ENCODE measurements at places on chromosomes 2 and 18.

GRCh38 chr18:709771-710170 is 2.7 kb downstream of the ENOSF1 start:
- no peak for DNase-seq

- DNase-seq: no peak
Observed at GRCh38 chr18:79707671-79708070, 28.1 kb downstream of the CTDP1 start.

DNA sequence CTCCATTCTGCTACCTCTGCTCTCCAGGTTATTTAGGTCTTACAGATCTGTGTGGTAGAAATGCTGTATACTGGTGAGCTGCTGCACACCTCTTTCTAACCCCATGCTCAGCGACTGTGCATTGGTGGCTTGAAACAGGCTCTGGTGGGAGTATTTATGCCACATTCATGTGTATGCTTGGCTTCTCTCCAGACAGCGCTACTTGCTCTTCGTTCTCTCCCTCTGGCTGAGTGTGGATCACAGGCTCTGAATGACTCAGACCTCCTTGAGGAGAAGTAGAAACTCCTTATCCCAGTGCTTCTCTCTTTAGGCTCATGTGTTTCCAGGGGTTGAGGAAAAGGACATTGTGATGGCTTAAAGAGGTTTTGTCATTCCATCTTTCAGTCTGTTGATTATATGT is 54.9 kb downstream of the FHOD3 start:
- DNase-seq: peak; percentile 77

- DNase-seq: no peak
Observed at GRCh38 chr18:3499501-3499900, 49.5 kb downstream of the TGIF1 start.

GRCh38 chr2:16640867-16641266 is 24.8 kb downstream of the CYRIA start:
- DNase-seq: no peak

GRCh38 chr2:39215545-39215944 is 28.2 kb downstream of the CDKL4 start:
- DNase-seq: no peak

DNA sequence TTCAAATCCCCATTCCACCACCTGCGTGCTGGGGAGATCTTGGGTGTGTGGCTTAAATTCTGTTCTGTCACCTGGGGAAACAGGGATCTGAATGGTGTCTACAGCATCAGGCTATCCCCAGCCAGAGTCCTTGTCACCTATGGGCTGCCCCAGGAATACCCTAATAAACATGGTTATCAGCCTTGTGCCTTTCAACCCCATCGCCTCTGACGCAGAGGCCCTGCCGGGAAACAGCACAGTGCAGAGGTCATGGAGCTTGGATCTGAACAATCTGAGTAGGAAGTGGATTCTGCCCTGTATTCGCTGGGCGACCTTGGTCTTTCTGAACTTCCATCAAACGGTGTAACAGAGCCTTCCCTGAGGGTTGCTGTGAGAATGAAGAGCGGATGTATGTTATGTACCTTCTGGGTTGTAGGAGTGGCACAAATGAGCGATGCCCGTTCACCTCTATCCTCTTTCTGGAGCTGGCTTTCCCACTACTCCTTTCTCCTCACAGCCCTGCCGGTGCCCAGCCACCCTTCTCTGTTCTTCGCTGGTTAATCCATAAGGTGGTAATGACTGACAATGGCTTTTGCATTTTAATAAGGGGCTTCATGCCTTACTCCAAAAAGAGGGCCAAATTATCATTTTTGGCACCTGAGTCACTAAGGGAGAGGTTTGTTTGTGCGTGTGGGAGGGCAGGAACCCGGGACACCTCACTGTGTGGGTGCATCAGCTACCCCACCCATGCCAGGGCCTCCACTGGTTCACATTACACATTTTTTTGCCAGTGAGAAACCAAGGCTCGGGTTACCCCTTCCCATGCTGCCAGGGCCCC is 256.5 kb downstream of the MYCN start:
- DNase-seq: no peak

DNA sequence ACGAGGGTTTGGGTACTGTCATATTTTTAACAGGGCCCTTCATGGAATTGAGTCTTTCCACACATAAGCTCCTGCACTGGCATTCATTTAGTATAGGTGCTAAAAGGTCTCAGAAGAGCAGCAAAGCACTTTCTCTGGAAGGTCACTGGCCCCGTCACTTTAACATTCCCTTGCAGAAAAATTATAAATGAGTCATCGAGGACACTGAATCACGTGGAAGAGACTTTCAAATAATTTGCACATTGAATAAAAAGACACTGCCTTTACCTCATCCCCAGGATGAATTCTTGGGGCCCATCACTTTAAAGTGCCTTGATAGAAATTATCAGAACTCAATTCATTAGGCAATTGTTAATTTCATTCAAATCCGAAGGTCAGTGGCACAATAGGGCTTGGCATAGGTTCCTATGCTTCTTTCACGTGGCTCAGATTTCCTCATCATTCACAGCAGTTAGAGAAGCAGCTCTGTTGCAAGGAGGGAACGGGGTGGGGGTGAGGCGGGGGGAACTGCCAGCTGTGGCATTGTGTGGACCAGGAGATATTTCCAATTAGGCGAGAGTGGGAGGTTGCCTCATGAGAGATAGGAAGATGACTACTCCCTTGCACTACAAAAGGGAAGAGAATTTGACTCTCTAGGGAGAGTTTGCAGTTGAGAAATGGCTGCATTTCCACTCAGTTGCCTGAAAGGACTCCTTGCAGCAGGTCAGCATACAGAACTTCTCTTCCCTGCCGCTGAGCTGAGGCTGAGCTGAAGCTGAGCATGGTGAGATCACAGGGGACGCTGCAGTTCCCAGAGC is 86.3 kb upstream of the NPAS2 start:
- peak; percentile 50 for DNase-seq

GRCh38 chr2:223047260-223047761 is 4.7 kb upstream of the KCNE4 start:
- DNase-seq: peak; percentile 72

- no peak for DNase-seq
Observed at GRCh38 chr18:76273036-76273545, 222.0 kb downstream of the ZNF516 start.

GRCh38 chr2:67851956-67852824 is 210.6 kb downstream of the C1D start:
- DNase-seq: no peak

- no peak for DNase-seq
Observed at GRCh38 chr2:70854411-70854810, 18.8 kb upstream of the CD207 start.

DNA sequence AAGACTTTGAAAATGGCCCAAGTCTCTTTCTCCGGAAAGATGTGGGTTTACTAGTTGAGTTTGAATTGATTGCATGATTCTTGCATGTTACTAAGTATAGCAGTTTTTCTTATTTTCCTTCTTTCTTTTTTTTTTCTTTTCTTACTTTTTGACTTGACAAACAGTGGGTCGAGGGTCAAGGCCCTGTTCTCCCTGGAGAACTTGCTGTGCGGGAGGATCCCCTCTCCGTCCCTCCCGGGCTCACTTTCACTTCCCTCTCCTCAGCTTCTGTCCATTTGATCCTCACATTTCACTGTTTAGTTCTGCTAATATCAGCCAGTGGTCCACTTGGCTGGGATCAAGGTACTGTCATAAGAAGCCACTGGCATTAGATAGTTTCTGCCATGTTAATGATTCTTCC is 767.4 kb downstream of the TDRD15 start:
- no peak for DNase-seq

DNA sequence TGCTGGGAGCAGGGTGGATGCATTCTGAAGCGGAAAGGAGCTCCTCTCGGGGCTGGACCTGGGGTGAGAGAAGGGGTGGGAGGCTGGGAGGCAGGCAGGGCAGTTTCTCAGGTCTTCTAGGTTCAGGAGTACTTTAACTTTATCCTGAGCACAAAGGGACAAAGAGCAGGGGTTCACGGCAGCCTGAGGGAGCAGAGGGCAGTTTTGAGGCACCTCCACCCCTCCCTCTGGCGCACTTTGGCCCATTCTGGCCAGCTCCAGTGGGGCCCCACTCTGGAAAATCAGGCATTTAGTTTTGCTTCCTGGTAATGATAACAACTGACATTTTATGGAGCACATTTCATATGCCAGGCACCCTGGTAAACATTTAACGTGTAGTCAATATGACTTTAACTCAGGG is 14.3 kb downstream of the B3GNT7 start:
- no peak for DNase-seq

DNA sequence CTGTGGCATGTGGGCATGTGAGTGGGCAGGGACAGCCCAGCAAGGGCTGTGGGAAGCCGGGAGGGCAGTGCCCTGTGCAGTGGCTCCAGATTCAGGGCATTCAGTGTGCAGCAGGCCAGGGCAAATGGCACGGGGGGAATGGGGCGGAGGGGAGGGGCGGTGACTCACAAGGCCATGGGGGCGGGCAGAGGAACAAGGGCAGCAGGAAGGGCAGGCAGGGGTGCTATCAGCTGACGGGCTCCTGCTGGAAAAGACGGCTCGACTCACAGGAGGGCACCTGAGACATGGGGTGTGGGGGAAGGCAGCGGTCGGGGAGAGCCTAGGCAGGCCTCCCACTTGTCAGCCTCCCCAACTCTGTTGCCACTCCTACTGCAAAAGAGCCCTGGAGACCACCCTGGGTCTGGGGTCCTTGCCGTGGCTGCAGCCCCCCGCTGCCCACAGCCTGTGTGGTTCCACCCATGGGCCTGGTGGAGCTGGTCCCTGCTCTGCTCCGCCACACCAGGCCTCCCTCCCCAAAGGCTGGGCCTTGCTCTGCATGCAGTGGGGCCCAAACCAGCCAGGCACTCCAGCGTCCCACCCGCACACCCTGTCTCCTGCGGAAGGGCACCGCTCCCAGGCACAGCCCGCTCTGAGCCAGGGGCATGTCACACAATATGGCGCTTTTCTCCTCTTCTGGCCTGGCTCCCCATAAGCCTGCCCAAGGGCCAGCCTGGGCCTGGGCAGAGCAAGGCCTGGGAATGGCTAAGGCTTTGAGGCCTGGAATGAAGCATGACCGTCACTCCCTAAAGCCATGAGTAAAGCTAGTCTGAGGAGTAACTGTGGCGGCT is 25.9 kb downstream of the HS6ST1 start:
- DNase-seq: no peak

DNA sequence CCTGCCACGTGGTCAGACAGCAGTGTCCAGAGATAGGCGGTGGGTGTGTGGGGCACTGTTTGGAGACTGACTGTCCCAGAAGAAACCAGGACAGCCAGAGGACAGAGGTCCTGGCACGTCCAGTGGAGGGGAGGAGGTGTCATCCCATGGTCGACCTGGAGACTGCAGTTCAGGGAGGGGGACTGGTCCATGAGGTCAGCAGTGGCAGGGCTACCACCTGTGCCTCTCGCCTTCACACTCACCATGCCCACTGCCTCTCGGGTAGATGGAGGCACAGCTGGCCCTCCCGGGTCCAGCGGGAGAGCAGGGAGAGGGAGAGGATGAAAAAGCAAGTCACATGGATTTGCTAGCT is 53.9 kb downstream of the INHBB start:
- DNase-seq: no peak

- DNase-seq: no peak
Observed at GRCh38 chr18:61738488-61738887, 154.3 kb downstream of the RNF152 start.

GRCh38 chr2:175168564-175168945 is 552 bp upstream of the ATF2 start:
- no peak for DNase-seq

- no peak for DNase-seq
Observed at GRCh38 chr18:49988733-49989132, 175.4 kb upstream of the ACAA2 start.

GRCh38 chr18:10930076-10930475 is 219.3 kb downstream of the PIEZO2 start:
- DNase-seq: no peak

DNA sequence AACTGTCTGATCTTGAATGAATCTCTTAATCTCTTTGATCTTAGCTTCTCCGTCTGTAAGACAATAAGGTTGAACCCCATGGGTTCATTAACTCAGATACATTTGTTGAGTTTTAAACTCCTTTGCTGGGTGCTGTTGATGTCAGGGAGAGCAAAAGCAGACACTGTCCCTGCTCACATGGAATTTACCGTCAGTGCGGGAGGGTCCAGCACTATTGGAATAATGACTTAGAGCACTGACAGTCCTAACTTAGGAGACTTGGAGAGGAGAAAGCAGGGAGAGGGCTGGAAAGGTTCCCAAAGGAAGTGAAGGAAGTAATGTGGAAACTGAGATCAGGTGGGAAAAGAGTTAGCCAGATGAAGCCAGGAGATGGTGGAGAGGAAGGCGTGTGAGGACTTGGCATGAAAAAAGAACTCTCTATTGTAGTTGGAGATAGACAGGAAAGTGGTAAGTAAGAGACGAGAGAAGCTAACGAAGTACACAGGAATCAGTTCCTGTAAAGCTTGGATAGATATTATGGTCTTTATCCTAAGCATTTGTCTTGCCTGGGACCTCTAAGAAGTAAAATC is 141.4 kb upstream of the SERTAD2 start:
- DNase-seq: no peak

- DNase-seq: no peak
Observed at GRCh38 chr2:110182449-110182848, 22.4 kb downstream of the NPHP1 start.

DNA sequence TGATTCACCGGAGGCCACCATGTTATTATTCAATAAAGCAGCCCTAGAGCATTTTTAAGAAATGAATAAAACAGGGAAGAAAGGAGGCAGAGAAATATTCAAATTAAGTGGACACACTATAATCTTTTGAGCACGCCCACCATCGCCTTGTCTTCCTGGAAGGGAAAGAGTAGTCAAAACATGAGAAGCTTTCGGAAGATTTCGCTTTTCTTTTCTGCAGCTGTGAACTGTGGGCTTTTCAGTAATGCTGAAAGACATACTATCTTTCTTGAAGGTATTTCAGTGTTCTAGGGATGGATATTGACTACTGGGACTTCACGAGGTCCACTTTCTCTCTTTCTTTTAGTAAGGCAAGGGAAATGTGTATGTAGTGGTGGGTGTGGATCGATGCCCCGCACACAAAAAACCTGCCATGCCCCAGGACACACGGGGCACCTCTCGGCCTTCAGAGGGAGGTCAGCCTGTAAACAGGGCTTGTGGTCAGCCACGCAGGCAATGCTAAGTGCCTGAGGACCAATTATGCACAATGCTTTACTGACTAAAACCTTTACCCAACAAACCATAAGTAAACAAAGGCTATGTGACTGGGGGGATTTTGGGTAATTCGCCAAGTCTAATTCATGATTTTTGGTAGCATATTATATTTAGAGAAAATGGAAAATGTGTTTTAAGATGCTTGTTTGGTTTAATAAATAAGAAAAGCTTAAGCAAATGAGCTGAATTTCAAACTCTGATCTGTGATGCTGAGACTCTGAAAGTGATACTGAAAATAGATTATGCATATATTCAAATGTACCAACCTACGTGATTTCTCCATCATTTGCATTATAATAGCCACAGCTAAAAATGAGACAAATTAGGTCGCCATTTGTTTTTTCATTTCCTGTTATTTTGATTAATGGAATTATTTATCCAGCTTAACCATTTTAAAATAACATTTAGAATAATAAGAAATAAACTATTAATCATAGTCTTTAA is 130.5 kb downstream of the ZNF516 start:
- no peak for DNase-seq

GRCh38 chr2:138171244-138171643 is 207.0 kb downstream of the HNMT start:
- no peak for DNase-seq

GRCh38 chr18:35497027-35497369 is 762 bp downstream of the INO80C start:
- DNase-seq: no peak

GRCh38 chr2:61363580-61363979 is 107.3 kb downstream of the USP34 start:
- DNase-seq: no peak

Measured in fibroblast of skin of left biceps (primary cell).